Activated T-cell treated with anti-CD3 and anti-CD28 coated beads, Interleukin-2, amount 50 U/mL, for 1 hour (primary cell): ENCODE measurements at places on chromosomes 3 and 15.

DNA sequence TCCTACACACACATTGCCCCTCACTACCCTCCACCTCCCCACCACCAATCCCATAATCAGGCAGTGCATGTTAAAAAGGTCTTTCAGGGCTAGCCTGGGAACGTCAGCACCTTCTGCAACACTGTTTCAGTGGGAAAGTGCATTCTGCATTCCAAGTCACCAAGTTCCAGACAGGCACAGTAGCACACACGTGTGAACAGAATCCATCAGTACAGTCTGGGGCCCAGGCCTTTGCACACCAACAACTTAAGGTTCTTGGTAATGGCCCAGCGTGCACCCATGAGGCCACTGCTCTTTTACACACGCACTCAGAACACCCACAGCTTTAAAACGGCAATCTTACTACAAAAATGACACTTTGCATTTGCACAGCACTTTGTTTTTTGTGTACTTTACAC is 1.2 kb downstream of the ANXA2 start:
- DNase-seq, result no peak

DNA sequence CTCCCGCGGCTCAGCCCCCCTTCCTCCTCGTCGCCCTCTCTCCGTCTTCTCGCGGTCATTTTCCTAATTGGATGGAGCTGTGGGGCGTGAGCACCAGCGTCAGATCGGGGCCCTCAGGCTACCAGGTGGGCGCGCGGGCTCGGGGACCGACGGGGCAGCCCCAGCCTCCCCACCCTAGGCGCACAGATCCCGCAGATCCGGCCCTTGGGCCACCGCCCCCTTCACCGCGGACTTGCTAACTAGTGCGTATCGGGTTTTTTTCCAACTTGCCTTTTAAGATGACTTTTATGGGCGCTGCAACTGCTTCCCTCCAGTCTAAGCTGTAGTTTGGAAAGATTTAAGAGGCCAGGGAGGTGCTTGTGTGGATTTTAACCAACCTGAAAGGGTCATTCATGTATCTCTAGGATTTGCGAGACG is 1.3 kb downstream of the ZNF710 start:
- DNase-seq, result peak; percentile 50

DNA sequence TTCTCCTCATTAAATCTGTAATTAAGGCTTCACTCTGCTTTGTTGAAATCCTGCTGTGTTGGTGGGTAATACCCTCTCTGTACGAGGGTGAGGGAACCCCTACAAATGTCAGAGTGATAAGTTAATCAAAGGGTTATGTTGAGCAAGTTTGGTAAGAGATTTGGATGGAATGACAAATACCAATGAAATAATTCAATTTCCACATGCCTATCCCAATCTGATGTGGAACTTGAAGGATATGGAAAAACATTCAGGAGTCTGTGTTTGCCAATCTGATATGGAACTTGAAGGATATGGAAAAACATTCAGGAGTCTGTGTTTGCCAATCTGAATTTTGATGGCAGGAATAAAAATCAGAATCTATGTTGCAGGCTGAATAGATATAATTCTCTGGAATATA is 910.2 kb downstream of the TUSC7 start:
- DNase-seq, result no peak

- DNase-seq, result no peak
Measured at GRCh38 chr3:10466186-10466585, 39.2 kb downstream of the ATP2B2 start.

DNA sequence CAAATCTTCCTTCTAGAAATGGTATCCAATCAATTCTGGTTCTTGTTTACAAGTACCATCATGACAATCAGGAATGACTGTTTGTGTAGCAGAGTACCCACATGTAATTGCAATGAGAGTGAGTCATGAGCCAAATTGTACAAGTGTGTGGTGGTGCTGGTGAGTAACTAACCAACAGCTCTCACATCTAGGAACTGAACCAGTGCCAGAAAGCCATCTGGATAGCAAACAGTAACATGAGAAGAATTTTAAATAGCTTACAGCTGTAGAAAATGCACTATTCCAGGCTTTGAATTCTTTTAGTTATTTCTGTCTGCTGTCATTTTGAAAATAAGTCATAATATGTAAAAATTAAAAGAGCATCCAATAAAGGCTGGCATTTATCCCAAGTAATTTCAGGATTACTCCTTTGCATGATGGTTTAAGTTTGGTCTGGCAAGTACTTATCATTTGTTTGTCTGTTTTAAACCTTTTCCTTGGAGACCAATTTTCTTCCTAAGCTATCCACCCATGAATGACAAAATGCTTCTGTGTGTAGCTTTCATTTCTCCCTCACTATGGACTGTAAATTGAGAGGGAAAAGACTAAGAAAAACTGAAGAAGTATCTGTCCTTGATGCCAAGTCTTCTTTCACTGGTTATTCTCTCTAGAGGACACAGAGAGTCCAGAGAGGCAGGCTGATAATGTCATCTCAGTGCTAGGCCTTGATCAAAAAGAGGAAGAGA is 60.0 kb downstream of the PIK3CB start:
- no peak for DNase-seq
